Gastrocnemius medialis (tissue), 4 donors: ENCODE measurements at places on chromosomes 13 and 19.

DNA sequence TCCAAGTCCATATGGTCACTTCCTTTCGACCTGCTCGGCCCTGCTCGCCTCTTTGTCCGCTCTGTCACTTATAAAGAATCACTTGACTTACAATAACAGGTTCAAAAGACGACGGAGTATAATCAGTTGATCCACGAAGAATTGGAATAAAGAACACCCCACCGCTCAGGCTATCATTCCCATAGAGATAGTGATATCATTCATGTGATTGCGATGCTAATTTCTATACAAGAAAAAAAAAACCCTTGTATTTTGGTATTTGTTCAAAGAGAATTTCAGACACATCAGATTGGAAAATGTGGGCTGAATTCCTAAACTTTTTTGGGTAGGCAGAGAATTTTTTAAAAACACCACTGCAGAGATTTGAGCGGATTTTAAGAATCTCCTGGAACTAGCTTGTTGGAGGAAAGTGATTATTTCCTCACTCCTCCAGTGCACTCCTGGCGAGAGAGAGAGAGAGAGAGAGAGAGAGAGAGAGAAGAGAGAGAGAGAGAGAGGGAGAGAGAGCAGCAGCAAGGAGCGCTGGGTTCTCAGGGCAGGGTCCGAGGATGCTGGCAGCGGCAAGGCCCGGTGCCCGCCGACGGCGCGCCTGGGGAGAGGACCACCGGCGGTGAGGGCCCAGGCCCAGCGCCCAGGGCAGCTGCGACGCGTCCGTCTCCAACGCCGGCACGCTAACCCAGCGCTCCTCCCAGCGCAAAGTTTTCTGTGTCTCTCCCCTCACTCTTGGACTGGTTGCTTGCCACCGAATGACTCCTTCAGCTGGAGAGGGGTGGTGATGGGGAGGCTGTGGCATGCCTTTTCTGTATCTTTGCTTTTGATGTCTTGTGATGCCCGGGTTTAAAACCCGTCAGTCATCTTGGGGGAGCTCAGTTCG lies 149.0 kb upstream of the ZNF536 start:
- peaks cover 18% of the 10 kb centered on the region for H3K4me1 ChIP-seq
- no peak overlapping the region for H3K27ac ChIP-seq
- no peak for DNase-seq
- no peaks in the 10 kb centered on the region for H3K36me3 ChIP-seq
- peaks cover 55% of the 10 kb centered on the region for H3K27me3 ChIP-seq

GRCh38 chr13:97273341-97273831 lies 51.3 kb downstream of the MBNL2 start:
- H3K4me1 ChIP-seq: peaks cover 70% of the 10 kb centered on the region
- DNase-seq: no peak
- no peak overlapping the region for H3K4me3 ChIP-seq
- H3K27me3 ChIP-seq: no peaks in the 10 kb centered on the region
- peaks cover 8% of the 10 kb centered on the region for H3K36me3 ChIP-seq

DNA sequence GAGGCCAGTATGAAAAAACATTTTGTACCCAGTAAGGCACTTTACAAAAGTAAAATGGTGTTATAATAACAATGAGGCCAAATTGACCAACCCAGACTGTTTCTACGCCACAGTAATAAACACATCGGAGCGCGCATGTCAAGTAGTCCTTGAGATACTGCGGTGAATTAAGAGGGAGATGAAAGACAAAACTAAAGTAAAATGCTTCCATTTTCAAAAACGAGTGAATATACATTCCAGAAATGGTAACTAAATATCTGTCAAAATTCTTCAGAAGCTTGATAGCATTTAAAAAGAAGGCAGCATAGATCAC lies 19.0 kb downstream of the N4BP2L1 start:
- DNase-seq: no peak
- H3K27ac ChIP-seq: no peak overlapping the region
- H3K4me3 ChIP-seq: no peak overlapping the region

GRCh38 chr19:41261474-41262190 lies 2.5 kb upstream of the HNRNPUL1 start:
- peak overlapping the region; percentile 64 for H3K4me3 ChIP-seq
- no peaks in the 10 kb centered on the region for H3K27me3 ChIP-seq
- H3K27ac ChIP-seq: peak overlapping the region; percentile 97
- H3K4me1 ChIP-seq: peaks cover 16% of the 10 kb centered on the region

GRCh38 chr19:28963486-28964250 lies 249.3 kb downstream of the UQCRFS1 start:
- no peak overlapping the region for H3K27ac ChIP-seq
- no peak for DNase-seq
- no peaks in the 10 kb centered on the region for H3K36me3 ChIP-seq
- H3K4me1 ChIP-seq: no peaks in the 10 kb centered on the region

- H3K4me1 ChIP-seq: peaks cover 88% of the 10 kb centered on the region
- no peaks in the 10 kb centered on the region for H3K36me3 ChIP-seq
- peak; percentile 46 for DNase-seq
- no peak overlapping the region for H3K4me3 ChIP-seq
- H3K27ac ChIP-seq: peak overlapping the region; percentile 98
These were observed 6.1 kb downstream of the STK11 start for GRCh38 chr19:1211494-1212234.

GRCh38 chr19:33578697-33579096 lies 43.1 kb upstream of the CHST8 start:
- H3K27ac ChIP-seq: no peak overlapping the region
- H3K4me1 ChIP-seq: no peaks in the 10 kb centered on the region
- no peak overlapping the region for H3K4me3 ChIP-seq
- no peaks in the 10 kb centered on the region for H3K36me3 ChIP-seq
- no peaks in the 10 kb centered on the region for H3K27me3 ChIP-seq

- H3K27me3 ChIP-seq: no peaks in the 10 kb centered on the region
- H3K4me3 ChIP-seq: no peak overlapping the region
- H3K36me3 ChIP-seq: no peaks in the 10 kb centered on the region
- H3K27ac ChIP-seq: no peak overlapping the region
These were observed 8.7 kb downstream of the PIK3R2 start for GRCh38 chr19:18161636-18162002.

DNA sequence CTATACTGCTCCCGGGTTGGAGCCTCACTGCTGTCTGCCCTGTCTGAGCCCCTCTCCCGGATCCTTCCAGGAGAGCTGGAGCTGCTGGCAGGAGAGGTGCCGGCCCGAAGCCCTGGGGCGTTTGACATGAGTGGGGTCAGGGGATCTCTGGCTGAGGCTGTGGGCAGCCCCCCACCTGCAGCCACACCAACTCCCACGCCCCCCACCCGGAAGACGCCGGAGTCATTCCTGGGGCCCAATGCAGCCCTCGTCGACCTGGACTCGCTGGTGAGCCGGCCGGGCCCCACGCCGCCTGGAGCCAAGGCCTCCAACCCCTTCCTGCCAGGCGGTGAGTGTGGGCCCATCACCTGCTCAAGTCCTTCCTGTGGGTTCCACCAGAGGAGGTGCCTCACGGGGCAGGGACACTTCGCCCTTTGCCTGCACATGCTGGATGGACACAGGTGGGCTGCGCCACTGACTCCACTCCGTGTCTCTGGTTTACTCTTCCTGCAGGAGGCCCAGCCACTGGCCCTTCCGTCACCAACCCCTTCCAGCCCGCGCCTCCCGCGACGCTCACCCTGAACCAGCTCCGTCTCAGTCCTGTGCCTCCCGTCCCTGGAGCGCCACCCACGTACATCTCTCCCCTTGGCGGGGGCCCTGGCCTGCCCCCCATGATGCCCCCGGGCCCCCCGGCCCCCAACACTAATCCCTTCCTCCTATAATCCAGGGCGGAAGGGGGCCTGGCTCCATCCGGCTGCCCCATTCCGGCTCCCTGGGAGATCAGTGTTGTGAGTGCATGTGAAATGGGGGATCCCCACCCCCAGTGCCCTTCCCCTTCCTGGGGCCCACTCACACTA lies 19.8 kb downstream of the EPN1 start:
- H3K4me1 ChIP-seq: no peaks in the 10 kb centered on the region
- no peaks in the 10 kb centered on the region for H3K27me3 ChIP-seq
- peaks cover 77% of the 10 kb centered on the region for H3K36me3 ChIP-seq
- no peak for DNase-seq

- H3K4me3 ChIP-seq: no peak overlapping the region
- peak overlapping the region; percentile 95 for H3K27ac ChIP-seq
- no peaks in the 10 kb centered on the region for H3K36me3 ChIP-seq
- no peak for DNase-seq
- peaks cover 26% of the 10 kb centered on the region for H3K4me1 ChIP-seq
These were observed 3.4 kb upstream of the POMP start for GRCh38 chr13:28655561-28655960.

GRCh38 chr19:7900931-7901330 lies 2.7 kb upstream of the MAP2K7 start:
- no peak overlapping the region for H3K4me3 ChIP-seq
- no peaks in the 10 kb centered on the region for H3K27me3 ChIP-seq
- peaks cover 7% of the 10 kb centered on the region for H3K36me3 ChIP-seq

GRCh38 chr19:44890366-44891015 lies 563 bp upstream of the TOMM40 start:
- no peaks in the 10 kb centered on the region for H3K27me3 ChIP-seq
- H3K36me3 ChIP-seq: peaks cover 30% of the 10 kb centered on the region
- peak; percentile 100 for DNase-seq
- H3K4me1 ChIP-seq: peaks cover 18% of the 10 kb centered on the region
- peak overlapping the region; percentile 92 for H3K27ac ChIP-seq

GRCh38 chr13:48113756-48114130 lies 18.8 kb upstream of the MED4 start:
- peaks cover 23% of the 10 kb centered on the region for H3K4me1 ChIP-seq
- H3K4me3 ChIP-seq: no peak overlapping the region
- H3K36me3 ChIP-seq: no peaks in the 10 kb centered on the region
- H3K27me3 ChIP-seq: no peaks in the 10 kb centered on the region
- no peak for DNase-seq

DNA sequence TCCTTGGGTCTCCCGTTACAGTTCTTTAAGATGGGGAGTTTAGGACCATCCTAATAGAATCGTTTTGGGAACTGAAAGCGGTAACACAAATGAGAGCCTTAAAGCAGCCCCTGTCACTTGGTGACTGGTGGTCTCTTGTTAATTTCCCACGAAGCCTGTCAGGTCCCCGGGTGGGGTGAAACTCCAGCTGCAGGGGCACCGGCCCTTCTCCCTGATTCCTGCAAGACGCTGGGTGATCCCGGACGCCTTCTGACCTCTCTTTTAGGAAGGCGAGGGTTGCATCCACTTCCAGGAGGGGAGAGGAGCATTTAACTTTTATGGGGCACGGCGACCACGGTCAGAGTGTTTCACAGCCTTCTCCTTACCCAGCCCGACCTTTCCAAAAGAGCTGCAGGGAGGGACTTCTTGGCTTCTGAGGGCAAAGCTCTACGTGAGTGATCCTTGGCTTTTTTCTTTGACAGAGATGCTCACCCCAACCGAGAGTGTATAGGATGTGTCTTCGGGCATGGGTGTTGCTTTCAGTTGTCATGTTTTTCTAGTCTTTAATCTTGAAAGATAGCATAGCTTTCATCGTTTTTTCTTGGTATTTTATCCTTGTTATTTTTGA lies 688 bp downstream of the ZNF225 start:
- no peak for DNase-seq
- H3K27ac ChIP-seq: peak overlapping the region; percentile 85
- no peaks in the 10 kb centered on the region for H3K27me3 ChIP-seq
- peak overlapping the region; percentile 80 for H3K4me3 ChIP-seq
- peaks cover 18% of the 10 kb centered on the region for H3K4me1 ChIP-seq

DNA sequence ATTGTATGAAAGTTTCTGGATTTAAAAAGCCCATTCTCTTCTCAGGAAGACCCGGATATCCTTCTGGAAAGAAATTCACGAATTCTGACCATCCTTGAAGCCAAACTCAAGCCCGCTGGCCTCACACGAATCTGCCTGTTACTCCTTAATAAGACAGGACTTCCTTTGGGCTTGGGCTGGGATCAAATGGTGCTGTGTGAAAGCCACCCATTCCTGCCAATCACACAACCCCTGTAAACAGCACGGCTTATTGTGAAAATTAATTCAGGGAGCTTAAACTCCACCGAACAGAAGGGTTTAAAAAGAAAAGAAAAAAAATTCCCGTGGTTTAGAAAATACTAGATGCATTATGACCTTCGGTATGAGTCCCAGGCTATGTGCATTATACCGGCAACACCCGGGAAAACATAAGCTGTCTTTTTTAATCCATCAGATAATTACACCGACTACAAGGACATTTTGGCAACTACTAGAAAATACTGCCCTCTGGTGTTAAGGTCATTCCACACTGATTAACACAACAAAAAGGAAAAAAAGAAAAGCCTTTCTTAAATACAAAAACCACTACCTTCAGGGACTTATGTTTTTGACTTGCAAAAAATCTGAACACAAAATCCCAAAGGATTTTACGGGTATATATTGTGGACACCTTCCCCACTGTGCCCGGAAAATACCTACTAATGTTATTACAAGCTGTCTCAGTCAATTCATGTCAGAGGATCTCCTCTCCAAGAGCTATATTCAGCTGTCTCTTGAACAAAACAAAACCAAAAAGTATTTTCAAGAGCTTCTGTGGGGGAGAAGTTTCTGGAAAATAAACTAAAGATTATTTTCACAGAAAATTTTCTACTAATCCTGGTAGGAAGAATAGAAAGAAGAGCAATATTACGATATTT lies 76.0 kb upstream of the LSM14A start:
- no peak for DNase-seq
- no peaks in the 10 kb centered on the region for H3K4me1 ChIP-seq
- H3K27me3 ChIP-seq: no peaks in the 10 kb centered on the region

- H3K4me3 ChIP-seq: no peak overlapping the region
- H3K36me3 ChIP-seq: no peaks in the 10 kb centered on the region
- H3K4me1 ChIP-seq: no peaks in the 10 kb centered on the region
- no peak for DNase-seq
- no peaks in the 10 kb centered on the region for H3K27me3 ChIP-seq
These were observed 153.7 kb downstream of the KLF5 start for GRCh38 chr13:73212482-73212881.

GRCh38 chr19:6772028-6772865 lies at the start of gene VAV1:
Gene VAV1, plus strand, starts transcription at chr19:6772708. Its CDS starts 100 bp downstream, at chr19:6772808.
- no peak within 1 kb of the TSS for H3K27ac ChIP-seq
- H3K27me3 ChIP-seq: peaks cover 11% of the 10 kb centered on the region
- no peaks in the 10 kb centered on the region for H3K4me1 ChIP-seq
- H3K36me3 ChIP-seq: no peaks in the 10 kb centered on the region
- H3K4me3 ChIP-seq: no peak within 1 kb of the TSS
- peak; percentile 34 for DNase-seq

DNA sequence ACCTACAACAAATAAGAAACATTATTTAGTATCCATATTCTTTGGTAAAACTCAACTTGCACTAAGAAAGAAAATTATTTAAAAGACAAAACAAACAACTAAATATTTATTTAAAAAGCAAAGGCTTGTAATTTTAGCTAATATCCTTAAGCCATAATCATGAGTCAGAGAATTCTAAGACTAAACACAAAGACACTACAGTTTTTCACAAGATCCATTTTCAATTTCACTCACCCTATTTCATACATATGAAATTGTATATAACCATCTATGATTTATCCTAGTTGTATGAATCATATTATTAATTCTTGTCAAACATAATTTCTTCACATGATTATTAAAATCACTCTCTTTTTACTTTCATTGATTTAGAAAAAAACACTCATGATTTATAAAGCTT lies 64.3 kb downstream of the MICU2 start:
- no peak overlapping the region for H3K4me3 ChIP-seq
- H3K4me1 ChIP-seq: peaks cover 19% of the 10 kb centered on the region
- DNase-seq: no peak
- H3K27me3 ChIP-seq: no peaks in the 10 kb centered on the region
- H3K36me3 ChIP-seq: no peaks in the 10 kb centered on the region

- no peaks in the 10 kb centered on the region for H3K4me1 ChIP-seq
- peak within 1 kb of the TSS; percentile 52 for H3K4me3 ChIP-seq
- no peaks in the 10 kb centered on the region for H3K36me3 ChIP-seq
- DNase-seq: peak; percentile 76
- H3K27me3 ChIP-seq: peaks cover 35% of the 10 kb centered on the region
- peak within 1 kb of the TSS; percentile 89 for H3K27ac ChIP-seq
These were observed at the start of gene AXL for GRCh38 chr19:41218615-41219507. Gene AXL, plus strand, starts transcription at chr19:41219223. Its CDS starts 170 bp downstream, at chr19:41219393.
